Inflammatory macrophage treated with lipopolysaccharide for 1 hour (primary cell): ENCODE measurements at places on chromosomes 5 and 9.

DNA sequence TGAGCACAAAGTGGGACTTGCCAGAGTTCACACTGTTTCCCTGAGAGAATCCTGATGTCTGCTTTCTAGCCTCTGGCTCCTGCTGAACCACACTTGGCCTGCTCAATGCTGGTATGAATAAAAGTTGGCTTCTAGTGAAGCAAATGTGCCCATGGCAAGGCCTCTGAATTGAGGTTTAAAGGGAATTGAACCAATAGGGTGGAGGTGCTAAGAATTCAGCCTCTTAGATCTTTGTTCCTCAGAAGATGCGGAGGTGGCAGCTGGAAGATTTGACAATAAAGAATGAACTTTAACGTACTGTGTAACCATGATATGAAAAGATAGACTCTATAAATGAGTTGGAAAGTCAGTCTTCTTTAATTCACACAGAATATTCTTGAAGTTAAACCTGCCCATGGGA, 57.2 kb downstream of the RASGRF2 start:
- no peak for DNase-seq

- peak; percentile 65 for DNase-seq
Observed at GRCh38 chr5:109743041-109743531, 53.4 kb downstream of the MAN2A1 start.

DNA sequence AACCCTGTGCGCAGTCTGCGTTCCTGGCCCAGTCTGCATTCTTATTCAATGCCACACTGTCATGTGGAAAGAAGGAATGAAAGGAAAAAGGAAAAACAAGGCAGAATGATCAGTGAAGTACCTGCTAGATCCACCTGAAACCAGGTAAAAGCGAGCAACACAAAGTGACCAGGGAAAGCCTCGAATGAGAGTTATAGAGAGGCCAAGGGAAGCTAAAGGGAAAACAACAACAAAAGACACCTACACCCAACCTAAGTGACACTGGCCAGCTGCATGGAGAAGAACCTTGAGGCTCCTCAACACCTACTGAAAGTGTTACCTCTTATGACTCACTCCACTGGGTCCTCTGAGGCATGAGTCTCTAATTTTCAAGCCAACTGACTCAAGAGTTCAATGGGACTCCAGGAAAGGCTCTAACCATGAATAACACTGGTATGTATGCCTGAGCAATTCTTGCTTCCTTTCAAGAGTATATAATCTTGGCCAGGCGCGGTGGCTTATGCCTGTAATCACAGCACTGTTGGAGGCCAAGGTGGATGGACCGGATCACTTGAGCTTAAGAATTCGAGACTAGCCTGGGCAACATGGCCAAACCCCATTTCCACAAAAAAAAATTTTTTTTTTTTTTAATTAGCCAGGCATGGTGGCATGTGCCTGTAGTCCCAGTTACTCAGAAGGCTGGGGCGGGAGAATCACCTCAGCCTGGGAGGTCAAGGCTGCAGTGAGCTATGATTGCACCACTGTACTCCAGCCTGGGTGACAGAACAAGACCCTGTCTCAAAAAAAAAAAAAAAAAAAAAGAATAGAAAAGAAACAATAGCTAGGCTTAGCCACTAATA, 29.0 kb downstream of the MTMR12 start:
- no peak for DNase-seq

GRCh38 chr5:15799014-15799413, 299.0 kb downstream of the FBXL7 start:
- no peak for DNase-seq

DNA sequence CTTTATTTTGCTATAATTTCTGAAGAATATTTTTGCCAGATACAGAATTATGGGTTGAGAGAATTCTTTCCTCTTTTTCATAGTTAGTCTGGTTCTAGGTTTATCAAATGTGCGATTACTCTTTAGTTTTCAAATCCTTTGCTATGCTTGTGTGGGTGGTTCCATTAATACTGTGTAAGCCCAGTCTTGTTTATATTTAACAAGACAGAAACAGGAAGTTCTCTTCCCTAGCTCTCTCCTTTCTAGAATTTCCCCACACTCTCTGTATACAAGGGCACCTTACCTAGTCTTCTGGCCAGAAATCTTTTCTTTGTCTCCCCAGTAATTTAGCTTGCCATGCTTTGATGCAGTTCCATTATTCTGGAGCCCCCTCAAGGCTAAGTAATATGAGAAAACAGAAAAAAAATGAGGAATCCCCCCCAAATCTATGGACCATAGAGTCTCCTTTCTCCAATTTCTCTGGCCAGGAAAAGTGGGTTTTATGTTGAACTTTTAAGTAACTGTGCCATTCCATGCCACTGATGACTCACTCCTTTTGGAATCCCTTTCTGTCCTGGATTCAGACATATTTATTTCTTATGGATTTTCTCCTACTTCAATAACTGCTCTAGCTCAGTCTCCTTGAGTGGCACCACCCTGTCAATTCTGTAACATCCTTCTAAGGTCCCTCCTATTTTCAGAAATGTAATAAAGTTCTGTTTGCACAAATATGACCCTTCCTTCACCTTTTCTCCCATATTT, 1714.1 kb downstream of the EFNA5 start:
- no peak for DNase-seq

GRCh38 chr9:35453786-35454185, 36.1 kb upstream of the RUSC2 start:
- no peak for DNase-seq

DNA sequence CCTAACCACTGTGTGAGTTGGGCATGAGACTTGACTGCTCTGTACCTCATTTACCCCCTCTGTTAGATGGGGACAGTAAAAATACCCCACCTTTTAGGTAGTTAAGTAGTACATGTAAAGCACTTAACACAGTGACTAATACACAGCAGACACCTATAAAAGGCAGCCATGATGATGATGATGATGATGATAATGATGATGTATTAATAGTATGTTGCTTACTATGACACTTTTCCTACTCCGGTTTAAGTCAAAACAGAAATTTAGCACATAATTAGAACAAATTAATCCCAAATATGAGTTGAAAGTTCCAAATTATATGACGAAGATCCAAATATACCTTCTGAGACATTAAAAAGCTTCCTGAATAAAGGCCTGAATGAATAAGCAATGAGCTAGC, 222.1 kb downstream of the GAPVD1 start:
- no peak for DNase-seq

GRCh38 chr9:89642789-89643188, 38.0 kb downstream of the GADD45G start:
- DNase-seq = no peak

GRCh38 chr5:137252512-137252911, 246.6 kb downstream of the SPOCK1 start:
- DNase-seq = no peak

- no peak for DNase-seq
Observed at GRCh38 chr5:17697671-17698070, 63.4 kb downstream of the TAF11L14 start.

DNA sequence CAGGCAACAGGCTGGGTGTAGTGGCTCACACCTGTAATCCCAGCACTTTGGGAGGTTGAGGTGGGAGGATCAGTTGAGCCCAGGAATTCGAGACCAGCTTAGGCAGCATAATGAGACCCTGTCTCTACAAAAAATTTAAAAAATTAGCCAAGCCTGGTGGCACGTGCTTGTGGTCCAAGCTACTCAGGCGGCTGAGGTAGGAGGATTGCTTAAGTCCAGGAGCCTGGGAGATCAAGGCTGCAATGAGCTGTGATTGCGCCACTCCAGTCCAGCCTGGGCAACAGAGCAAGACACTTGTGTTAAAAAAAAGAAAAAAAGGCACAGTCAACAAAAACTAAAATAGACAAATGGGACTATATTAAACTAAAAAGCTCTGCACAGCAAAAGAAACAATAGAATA, 29.3 kb downstream of the ATP6V0E1 start:
- peak; percentile 34 for DNase-seq

- DNase-seq = no peak
Observed at GRCh38 chr9:138053321-138053868, 175.8 kb downstream of the CACNA1B start.

GRCh38 chr9:129938291-129938979, 103.2 kb downstream of the USP20 start:
- no peak for DNase-seq

DNA sequence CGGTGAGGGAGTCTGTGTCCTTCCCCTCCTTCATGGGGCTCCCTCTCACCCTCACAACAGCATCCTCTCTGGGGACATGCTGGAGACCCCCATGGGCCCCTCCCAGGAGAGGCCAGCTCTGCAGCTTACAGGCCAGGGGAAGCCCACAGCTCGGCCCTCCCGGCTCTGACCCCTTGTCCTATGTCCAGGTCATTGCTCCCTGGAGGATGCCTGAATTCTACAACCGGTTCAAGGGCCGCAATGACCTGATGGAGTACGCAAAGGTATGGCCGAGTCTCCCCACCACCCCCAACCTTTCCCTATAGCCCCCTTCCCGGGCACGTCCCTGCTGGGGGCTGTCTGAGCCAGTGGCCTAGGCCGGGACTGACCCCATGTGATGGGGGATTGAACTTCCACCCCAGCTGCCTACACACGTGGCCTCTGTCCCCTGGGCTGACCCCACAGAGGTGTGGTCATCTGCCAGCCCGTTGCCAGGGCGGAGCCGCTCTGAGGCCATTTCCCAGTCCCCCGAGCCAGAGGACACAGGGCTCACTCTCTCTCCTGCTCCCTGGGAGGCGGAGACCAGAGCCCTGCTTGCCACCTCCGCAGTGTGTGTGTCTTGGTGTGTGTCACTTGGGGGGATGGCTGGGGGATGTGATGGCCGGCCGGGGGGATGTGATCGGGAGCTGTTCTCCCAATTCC, 21.9 kb downstream of the ASS1 start:
- DNase-seq = no peak

GRCh38 chr5:176849611-176850227, 39.4 kb downstream of the UNC5A start:
- DNase-seq = no peak

GRCh38 chr9:81684635-81685034, 4.7 kb downstream of the TLE1 start:
- no peak for DNase-seq

DNA sequence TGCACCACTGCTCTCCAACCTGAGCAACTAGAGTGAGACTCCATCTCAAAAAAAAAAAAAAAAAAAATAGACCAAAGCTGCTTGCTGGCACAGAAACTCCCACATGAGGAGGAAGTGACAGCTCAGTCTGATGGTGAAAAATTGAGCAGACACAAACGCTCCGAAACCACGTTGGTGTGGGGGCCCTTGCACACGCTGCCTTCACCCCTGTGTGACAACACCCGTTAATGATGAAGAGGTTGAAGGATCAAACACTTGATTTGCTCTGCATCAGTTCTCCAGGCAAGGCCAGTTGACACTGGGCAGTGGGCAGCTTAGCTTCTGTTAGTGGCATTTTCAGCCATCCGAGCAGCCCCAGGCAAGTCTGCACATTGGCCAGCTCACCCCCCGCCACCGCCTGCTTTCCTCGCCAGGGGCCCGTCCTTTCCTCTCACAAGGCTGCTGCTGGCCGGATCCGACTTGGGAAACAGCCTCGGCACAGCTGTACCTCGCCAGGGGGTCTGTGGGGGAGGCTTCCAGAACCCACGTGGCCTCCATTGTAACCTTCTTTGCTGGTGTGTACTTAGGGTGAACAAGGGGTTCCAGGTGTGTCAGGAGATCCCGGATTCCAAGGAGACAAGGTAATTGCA, 79.8 kb downstream of the COL27A1 start:
- peak; percentile 6 for DNase-seq

- no peak for DNase-seq
Observed at GRCh38 chr9:92310562-92310961, 14.6 kb downstream of the NOL8 start.

DNA sequence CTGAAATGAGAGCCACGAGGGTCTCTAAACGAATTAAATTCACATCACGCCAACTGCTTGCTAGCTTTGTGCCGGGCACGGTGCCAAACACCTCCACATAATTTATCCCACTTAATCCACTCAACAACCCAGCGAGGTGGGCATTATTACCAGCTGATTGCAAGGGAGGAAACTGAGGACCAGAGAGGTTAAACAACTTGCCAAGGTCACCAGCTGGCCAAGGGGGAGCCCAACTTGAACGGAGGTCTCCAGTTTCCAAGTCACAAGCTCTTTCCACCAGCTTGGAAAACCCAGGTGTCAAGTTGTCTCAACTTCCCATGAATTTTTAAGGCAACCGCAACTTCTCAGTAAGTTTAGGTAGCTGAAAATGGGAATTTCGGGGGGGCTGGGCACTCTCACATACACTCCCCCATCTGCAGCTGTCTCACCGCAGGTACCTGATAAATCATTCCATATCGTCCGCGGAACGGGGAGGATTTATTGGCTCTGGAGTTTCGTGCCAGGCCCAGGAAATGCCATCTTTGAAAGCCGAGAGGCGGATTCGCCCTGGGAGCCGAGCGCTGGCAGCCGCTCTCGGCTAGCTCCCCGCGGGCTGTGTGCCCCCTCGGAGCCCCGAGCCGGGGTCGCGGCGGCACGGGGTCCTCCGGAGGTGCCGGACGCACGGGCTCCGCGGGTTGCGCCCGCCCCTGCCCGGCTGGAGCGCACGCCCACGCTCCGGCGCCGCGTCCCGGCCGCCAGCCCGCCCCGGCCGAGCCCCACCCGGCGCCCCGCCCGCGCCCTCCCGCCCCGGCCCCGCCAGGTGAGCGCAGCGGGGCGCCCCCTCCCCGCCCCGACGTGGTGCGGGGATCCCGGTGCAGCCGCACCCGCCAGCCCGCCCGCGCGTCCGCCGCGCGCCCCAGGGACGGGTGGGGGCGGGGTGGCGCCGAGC, 617 bp downstream of the PTPN3 start:
- no peak for DNase-seq

DNA sequence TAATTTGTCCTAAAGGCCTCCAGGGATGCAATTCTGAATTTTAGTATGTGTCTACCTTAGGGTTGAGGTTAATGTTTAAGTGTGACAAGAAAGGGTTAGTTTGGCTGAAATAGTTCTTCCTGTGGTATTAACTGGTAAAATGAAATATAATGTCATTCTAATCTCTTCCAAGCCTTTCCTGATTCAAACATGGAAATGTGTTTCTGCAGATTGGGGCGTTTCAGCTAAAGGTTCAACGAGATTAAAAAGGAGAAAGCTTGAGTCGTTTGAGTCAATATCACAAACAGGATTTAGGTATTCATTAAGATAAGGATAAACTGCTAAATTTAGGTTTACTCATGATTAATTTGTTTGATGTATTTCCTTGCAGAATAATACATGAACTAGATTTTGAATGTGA, 34.4 kb upstream of the ALDOB start:
- DNase-seq = no peak

- DNase-seq = no peak
Observed at GRCh38 chr9:79574136-79574535, 2.4 kb downstream of the TLE4 start.

- DNase-seq = peak; percentile 25
Observed at GRCh38 chr9:122088880-122089706, 4.0 kb downstream of the TTLL11 start.

DNA sequence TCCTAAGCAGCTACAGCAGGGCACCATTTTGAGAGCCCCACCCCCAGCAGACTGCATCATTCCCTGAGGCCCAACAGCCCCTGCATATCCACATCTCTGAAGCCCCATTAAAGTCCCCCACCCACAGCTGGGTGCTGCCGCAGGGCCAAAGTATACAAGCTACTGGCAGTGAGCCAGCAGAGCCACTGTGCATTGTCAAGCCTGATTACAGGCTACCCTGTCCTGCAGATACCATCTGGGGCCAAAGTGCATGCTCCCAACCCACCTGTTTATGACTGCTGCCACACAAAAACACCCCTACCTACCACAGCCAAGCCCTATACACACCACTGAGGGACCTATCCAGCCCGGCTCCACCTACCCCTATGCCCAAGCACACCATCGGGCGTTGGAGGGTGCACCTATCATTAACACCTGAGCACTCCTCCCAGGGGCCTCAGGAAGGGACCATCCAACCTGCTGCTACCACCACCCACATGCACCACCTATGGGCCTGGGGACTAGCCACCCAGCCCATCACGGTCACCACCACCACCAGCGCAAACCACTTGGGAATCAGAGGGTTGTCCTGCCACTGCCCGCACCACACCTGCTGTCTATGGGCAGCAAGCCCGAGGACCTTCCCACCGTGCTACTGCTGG, 105.0 kb downstream of the PLPP1 start:
- DNase-seq = no peak
